ENCODE measurements at places on chromosomes 1 and 21.

DNA sequence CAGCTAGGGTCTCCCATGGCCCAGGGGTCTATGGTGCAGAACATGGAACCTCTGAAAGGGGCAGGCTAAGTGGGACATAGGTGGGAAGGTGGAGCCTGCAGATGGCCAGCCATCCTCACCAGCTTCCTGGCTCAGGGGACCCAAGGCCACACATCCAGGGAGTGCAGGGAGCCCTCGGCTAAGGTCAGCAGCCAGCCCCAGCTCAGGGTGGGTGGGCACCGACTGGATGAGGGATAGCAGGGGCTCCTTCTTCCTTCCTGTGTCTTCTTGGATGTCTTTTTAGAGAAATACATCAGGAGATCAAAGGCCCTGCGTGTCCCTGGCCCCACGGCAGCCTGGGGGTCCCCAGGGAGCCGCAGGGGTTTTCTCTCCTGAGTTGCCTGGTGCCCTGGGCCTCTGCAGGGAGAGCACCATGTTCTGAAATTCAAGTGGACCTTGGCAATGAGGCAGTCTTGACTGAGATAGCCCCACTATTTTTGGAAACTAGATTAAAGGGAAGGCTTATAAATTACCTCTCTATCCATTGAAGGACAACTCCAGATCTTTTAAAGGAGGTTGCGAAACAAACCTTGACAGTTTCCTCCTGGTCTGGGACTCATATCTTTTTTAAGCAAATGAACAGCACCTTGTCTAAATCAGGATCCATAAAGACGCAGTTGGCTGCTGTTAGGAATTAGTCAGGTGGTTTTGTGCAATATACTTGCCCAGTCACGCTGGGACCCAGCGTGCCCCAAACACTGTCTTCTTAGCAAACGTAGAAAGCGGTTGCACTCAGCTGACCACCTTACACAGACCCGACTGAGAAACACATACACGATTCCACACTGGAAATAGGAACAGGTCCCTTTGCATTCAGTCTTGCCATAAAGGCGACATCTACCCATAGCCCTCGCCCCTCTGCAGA is 242.3 kb downstream of the TOMM20 start:
- DNase-seq = no peak

DNA sequence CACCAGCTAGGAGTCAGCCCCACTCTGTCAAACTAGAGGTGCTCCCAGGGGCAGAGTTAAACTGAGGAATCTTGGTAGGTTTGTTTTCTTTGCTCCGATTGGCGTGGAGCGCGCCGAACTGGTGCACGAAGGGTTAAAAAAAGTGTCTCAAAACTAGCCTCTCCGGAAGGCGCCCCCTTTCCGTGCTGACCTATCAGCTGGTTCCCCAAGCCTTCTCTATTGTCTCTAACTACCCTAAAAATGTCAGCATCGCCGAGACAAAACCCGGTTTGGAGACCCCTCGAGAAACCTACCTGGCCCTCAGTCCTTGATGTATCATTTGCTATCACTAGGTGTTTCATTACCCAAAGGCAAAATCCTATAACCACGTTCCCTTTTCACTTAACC is 2.2 kb downstream of the TGFB2 start:
- DNase-seq = no peak

- DNase-seq = no peak
Observed at GRCh38 chr1:225851805-225852204, 30.4 kb downstream of the TMEM63A start.

DNA sequence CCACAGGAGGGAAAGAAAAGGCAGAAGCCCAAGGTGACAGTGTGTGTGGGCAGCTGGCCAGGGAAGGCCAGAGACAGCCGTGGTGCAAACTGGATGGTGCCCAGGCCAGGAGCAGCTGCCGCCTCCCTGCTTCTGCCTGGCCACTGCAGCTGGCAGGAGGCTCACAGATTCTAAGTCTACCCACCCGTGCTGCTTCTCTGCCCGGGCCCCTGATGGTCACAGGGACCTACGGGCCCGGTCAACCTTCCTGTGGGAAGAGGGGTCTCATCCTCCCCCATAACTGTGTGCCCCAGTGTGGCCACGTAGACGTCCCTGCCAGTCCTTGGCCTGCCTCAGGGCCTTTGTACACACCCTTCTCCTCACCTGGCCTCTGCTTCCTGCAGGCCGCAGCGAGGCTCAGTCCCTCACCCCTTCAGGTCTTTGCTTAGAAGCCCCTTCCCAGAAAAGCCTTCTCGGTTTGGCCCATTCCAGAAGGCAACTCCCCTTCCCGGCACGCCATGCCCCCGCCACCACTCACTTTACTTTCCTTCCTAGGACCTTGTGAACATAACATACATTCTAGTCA is 192.6 kb upstream of the AJAP1 start:
- no peak for DNase-seq

- no peak for DNase-seq
Observed at GRCh38 chr1:66542314-66542713, 8.4 kb downstream of the SGIP1 start.

- no peak for DNase-seq
Observed at GRCh38 chr1:22805672-22806038, 95.0 kb downstream of the EPHB2 start.

GRCh38 chr1:232457595-232457994 is 172.3 kb downstream of the SIPA1L2 start:
- no peak for DNase-seq

GRCh38 chr21:27372381-27372780 is 405.5 kb upstream of the ADAMTS5 start:
- DNase-seq = no peak
